ENCODE measurements at places on chromosomes 2 and 18. TPM values are rescaled to one million over a fixed set of nuclear protein-coding genes. Genes with fewer than 3 reads are reported as not detected.

DNA sequence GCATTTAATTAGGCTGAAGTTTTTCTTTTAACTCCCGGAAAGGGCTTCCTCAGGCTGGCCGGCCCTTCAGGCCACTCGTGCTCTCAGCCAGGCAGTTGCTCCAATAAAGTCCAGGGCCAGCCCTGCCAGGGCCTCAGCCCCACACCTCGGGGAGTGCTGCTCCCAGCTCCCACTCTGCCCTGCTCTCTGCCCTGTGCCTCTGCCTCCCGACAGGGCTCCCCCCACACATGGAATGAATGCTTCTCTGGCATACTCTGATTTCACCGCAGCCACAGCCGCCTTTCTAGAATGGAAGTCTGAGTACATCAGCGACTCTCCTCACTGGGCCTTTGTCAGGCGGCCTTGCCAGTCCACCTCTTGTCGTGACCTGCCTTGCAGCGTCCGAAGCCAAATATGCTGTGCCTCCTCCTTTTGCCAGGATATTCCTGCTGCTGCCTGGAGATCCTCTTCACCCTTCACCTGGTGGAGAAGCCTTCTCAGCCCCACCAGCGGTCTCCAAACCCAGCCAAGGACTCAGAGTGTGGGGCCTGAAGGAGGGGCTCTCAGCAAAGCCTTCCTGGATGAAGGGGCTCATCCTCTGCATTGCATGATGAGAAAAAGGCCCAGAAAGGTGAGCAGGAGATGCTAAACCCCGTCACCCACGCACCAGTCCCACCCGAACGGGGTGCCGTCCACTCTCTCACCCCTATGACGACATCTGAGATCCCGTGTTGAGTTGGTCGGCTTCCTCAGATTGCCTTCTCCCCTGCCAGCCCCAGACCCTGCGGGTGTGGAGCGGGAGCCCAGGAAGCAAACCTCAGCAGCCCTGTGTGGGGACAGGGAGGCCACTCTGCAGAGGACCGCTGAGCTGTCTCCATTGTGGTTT lies 472.7 kb upstream of the HS6ST1 start:
- peak; percentile 74 for DNase-seq

GRCh38 chr2:20168727-20169696 lies 55.9 kb downstream of the SDC1 start:
- peak; percentile 86 for DNase-seq

DNA sequence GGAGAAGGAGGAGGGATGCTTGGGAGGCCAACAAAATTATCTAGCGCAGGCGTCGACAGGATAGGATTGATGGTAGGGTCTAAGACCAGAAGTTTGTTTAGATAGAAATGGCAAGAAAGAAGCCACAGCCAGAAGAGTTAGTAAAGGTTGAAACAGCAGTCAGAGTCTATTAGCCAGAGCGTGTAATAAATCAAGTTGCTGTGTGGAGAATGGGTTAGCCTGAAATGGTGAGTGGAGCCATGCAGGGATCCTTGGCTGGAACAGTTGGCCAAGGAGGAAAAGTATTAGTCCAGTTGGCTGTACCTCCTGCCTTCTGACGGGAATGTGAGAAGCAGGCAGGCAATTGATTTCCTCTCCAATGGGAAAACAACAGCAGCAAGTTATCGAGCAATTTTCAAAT lies 190.7 kb upstream of the CCDC68 start:
- DNase-seq, result no peak

- DNase-seq, result no peak
These were observed 94.6 kb upstream of the SKOR2 start for GRCh38 chr18:47346016-47346415.

DNA sequence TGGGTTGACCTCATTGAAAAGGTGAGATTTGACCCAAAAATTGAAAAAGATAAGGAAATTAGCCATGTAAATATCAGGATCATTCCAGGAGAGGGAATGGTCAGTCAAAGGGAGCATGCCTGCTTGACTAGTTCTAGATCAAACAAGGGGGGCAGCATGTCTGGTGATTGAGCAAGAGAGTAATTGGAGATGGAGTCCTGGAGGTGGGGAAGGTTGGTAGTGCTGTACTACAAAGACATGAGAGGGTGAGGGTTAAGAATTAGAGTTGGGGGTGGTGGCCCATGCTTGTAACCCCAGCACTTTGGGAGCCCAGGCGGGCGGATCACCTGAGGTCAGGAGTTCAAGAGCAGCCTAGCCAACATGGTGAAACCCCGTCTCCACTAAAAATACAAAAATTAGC lies 2.0 kb downstream of the MRPL30 start:
- DNase-seq, result no peak

The DSC3 gene
- 0.22 TPM for total RNA-seq

The FOXD4L1 gene
- total RNA-seq, result not detected

The SLC38A11 gene
- total RNA-seq, result 1.1 TPM

Measured in mesenteric fat pad (tissue), 1 donor.